NCI-H526 (cell line): ENCODE measurements at places on chromosomes 5 and 9.

DNA sequence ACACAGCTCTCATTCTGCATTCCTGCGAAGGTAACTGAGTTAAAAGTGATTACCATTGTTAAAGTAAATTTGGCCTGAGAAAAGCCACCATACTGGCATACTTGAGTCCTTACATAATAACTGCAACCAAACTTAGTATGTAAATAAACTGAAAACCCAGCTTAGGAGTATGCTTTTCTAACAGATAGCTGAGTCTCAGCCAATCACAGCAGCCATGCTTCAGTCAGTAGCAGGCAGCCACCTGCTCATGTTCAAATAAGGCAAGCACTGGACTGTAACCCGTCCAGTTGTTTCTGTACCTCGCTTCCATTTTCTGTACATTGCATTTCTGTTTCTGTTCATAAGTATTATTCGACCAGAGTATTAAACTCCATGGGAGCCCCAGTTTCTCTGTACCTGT lies 58.6 kb downstream of the GCNT4 start:
- DNase-seq = no peak

- DNase-seq = no peak
Observed at GRCh38 chr9:130029223-130029973, 13.6 kb downstream of the FNBP1 start.

DNA sequence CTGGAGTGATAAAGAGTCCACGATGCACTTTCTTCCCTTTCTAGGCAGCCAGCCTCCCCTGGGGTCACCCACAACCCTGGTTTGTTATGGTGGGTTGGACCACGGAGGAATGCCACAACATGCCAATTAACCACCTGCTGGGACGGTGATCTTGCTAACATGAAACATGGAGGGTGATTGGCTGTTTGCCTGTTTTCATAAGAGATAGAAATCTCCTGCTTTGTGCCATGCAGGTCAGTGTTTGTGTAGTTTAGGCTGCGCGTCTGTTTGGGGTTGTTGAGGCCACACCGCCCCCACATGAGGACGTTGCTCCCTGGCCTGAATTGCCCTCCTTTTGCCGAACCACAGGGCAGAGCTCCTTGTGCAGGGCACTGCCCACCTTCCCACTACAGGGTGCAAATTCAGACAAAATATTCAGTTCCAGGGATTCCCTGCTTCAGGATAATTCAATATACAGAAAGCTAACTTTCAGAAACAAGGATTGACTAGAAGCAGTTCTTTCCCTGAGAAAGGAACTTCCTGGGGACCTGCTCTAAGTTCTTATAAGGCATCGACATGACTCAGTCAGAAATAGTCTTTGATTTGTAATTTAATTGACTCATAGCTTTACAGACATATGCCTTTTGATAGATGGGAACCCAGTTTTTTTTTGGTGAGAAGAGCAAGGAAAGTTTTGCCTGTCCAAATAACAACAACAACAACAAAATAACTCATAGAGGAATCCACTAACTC lies 427.6 kb downstream of the GADD45G start:
- no peak for DNase-seq

GRCh38 chr9:109272745-109273144 lies 48.1 kb downstream of the EPB41L4B start:
- DNase-seq = no peak

GRCh38 chr5:38783011-38783561 lies 62.7 kb upstream of the OSMR start:
- DNase-seq = no peak

GRCh38 chr9:77663754-77664153 lies 15.6 kb upstream of the GNA14 start:
- DNase-seq = no peak

GRCh38 chr9:125910286-125910685 lies 163.1 kb downstream of the PBX3 start:
- DNase-seq = no peak

DNA sequence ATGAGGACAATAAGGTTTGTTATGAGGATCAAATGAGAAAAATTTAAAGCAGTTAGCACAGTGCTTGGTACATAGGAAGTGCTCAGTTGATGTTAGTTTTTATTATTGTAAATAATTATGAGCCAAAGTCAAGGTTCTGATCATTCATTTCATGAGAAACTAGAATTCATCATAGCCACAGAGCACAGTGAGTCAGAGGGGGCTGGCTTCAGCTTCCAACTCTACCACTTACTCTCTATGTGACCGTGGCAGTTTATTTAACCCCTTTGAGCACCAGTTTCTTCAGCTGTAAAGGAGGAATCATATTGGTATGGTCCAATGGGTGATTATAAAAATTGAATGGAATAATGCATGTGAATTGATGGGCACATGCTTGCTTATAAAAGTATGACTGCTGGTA lies 39.4 kb downstream of the KLHL3 start:
- DNase-seq = no peak

DNA sequence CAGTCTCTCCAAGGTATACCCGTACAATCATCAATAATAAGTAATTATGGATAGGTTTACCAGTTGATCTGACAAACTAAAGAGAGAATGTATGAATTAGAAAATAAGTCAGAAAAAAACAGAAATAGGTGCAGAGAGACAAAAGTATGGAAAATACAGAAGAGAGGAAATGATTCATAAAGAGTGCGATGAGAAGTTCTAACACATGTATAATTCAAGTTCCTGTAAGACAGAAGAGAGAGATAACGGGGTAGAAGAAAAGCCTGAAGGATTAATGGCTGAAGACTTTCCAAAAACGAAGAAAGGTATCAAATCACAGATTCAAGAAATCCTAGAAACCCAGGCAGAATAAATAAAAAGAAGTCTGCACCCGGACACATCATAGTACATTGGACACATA lies 16.2 kb upstream of the SMU1 start:
- DNase-seq = no peak

GRCh38 chr5:149839761-149840160 lies 104.8 kb downstream of the PDE6A start:
- DNase-seq = no peak

DNA sequence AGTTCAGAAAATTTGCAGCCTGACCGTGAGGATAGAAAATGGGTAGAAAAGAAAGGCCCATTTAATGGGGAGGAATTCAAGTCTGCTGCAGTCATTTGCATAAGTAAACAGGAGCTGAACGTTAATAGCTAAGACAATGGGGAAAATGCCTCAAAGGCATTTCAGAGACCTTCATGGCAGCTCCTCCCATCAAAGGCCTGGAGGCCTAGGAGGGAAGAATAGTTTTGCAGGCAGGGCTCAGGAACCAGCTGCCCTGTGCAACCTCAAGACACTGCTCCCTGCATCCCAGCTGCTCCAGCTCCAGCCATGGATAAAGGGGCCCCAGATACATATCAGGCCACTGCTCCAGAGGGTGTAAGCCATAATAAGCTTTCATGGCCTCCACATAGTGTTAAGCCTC lies 32.2 kb upstream of the CDH18 start:
- DNase-seq = no peak

- no peak for DNase-seq
Observed at GRCh38 chr5:132466433-132467286, 23.9 kb downstream of the IRF1 start.

DNA sequence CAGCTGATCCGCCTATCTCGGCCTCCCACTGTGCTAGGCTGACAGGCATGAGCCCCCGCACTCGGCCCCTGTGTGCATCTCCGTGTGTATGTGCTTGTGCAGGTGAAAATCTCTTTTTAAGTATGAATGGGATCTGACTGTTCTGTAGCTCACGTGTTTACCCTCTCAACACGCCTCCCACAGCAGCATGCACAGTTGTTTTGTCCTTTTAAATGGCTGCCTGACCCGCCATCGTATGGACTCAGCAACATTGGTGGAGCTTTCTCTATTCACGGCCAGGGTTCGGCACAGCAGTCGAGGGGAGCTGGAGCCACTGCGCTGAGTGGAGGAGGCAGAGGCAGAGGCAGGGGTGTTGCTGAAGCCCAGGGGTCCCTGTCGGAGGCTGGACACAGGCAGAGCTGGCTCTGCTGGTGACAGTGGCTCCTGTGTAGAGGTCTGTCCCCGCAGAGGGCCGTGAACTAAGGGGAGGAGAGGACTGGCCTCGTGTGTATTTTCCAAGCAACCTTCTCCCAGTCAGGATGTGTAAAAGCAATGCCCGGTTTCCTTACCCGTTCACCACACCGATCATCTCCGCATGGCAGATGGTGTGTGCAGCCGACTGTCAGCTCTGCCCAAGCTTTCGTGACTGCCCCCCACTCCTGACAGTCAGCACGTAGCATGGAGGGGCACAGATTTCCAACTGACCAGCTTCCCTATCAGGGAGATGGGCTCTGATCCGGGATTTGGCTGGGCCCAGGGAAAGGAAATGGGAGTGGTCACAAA lies 37.3 kb downstream of the MRPL36 start:
- no peak for DNase-seq

DNA sequence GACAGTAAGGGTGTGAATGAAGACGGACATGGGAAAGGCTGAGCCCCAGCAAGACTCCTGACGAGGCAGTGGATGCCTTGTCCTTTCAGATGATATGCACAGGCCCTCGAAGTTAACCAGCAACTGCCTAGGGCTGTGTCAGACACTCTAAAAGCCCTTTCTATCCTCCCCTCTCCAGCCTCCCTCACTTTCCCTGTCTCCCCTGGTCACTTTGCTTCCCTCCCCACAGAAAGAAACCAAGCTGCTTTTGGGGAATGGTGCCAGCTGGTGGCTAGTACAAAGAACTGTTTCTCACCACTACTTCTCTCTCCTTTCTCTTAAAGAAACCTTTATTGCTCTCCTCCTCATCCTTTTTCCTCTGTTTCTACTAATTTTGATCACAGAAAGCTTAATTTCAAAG lies 21.4 kb downstream of the LHFPL2 start:
- DNase-seq = no peak

DNA sequence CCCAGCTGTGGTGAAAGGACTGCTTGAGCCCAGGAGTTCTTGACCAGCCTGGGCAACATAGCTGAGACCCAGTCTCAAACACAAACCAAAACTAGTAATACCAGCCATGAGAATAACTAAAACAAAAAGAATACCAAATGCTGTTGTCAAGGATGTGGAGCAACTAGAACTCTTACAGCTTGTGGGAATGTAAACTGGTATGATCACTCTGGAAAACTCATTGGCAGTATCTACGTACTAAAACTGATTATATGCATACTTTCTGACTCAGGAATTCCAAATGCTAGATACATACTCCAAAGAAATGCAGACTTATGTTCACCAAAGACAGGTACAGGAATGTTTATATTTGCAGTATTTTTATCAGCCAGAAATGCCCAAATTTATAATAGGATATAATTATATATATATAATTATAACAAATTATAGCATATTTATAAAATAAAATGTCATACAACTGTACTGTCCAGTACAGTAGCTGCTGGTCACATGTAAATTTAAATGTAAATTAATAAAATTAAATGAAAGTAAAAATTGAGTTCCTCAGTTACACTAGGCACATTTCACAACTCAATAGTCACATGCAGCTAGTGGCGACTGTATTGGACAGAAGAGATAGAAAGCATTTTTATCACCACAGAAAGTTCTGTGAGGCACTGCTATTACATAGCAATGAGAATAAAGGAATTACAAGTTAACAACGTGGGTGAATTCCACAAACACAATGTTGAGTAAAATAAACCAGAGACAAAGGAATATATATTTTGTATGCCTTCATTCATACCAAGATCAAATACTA lies 118.5 kb downstream of the GNAQ start:
- no peak for DNase-seq

- DNase-seq = no peak
Observed at GRCh38 chr5:13470975-13471374, 473.5 kb downstream of the DNAH5 start.

GRCh38 chr9:125655691-125656410 lies 51.2 kb downstream of the MAPKAP1 start:
- DNase-seq = no peak

DNA sequence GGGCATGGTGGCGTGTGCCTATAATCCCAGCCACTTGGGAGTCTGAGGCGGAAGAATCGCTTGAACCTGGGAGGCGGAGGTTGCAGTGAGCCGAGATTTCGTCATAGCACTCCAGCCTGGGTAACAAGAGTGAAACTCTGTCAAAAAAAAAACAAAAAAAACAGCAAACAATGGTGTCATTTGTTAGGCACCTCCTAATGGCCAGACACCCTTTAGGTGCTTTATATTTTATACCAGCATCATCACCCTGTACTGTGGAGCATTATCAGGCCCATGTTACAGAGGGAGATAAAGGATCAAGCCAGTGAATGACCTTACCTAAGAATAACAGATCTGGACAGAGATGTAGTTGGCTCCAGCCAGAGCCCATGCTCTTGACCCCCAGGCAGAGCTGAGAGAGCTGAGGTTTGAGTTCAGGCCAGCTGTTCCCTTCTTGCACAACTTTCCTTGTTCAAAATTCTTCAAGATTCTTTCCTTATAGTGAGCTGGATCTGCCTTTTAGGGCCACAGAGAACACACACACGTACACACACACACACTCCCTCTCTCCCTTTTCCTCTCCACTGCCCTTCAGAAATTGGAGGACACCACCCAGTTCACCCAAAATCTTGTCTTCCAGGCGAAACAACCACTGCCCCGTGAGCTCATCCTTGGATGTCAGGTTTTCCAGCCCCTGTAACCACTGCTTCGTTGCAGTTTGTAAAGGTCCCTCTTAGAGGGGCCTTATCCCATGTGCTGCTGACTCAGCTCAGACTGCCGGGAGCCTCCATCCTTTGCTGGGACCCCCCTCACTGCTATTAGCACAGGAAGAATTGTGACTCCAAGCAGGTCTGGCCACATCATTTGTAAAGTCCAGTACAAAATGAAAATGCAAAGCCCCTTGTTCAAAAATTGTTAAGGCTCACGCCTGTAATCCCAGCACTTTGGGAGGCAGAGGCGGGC lies 10.4 kb upstream of the PTGES start:
- no peak for DNase-seq

DNA sequence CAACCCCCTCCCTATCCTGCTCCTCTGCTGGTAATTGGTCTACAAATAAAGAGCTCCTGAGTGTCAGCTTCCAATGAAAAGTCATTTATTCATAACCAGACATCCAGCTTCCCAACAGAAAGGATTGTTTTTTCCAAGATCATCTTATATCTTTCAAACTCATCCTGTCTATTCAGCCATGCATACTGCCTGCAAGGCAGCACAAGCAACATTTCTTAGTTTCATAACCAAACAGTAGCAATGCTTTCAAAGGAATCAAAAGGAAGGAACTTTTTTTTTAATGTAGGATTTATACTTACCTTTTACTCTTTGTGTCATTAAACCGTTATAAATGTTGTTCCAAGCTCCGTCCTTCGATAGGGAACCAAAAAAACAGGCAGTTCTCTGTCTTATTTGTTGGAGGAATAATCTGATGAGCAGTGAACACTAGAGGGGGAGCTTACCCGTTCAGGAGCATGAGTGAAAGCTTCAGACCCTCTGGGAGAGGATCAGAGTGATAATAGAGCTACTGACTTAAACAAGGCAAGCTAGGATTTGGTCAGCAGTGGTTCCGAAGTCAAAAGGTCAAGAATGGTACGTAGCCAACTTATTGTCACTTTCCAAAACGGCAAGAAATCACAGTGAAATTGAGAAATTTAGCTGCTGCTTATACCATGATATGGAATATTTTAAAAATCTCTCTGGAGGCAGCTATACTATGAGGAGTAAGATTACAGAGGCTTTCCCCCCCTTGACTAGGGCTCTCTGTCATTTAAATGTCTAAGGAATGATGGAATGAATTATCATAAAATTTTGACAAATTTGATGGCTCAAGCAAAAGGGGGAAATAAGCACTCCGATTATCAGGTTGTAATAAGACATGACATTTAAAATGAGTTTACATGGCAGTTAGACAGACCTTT lies 892.9 kb downstream of the NR2F1-AS1 start:
- no peak for DNase-seq

- DNase-seq = no peak
Observed at GRCh38 chr9:109317311-109317978, 3.4 kb downstream of the EPB41L4B start.

- DNase-seq = no peak
Observed at GRCh38 chr5:32410630-32411029, 33.9 kb downstream of the ZFR start.
